ENCODE measurements at places on chromosomes 13 and 19.

GRCh38 chr13:34076943-34077703 lies 259.2 kb downstream of the RFC3 start:
- DNase-seq, result no peak

DNA sequence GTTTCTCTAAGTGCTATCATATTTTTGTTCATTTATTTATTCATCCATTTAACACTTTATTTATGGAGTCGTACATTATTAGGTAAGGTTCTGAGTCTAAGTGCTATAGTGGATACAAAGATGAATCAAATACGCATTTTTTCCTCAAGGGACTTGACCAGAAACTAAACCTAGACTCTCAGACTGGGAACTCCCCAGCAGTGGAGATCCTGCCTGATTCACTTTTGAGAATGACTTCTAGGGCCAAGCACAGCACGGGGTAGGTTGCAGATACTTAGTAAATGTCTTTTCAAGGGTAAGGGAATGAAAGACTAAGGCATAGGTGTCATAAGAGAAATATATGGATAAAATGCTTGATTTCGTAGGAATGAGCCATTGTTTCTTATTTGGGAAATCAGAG lies 7.2 kb downstream of the DNAJC15 start:
- no peak for DNase-seq

- DNase-seq, result no peak
Observed at GRCh38 chr13:63110466-63110865, 1694.8 kb upstream of the PCDH20 start.

DNA sequence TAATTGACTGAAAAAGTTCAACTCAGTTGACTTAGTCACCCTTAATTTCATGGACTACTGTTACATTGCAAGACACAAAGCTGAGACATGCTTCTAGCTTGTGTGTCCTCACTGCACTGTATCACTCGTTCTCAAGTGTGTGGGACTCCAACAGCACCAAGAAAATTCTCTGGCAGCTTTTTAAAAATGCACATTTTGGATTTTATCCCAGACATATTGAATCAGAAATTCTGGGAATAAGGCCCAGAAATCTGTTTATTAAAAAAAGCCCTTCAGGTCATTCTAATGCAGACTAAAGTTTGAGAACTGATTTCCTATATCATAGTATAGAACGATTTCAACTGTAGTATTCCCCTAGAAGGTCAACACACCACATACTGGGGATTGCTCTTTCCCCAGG lies 1485.3 kb downstream of the PCDH9 start:
- no peak for DNase-seq

DNA sequence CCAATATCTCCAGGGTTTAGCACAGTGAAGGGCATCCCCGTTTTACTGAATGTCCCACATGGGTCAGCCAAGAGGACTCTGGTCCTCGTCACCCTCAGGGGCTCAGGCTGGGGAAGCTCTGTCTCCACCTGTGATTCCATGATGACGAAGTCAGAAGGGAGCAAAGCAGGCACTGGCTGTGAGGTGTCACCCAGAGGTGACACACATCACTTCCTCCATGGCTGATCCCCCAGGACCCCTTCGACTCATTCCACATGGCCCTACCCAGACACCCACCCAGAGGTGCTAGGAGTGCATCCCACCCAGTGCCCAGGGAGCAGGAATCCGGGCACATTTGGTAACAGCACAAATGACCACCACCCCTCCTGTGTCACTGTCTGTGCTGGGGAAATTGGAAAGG lies 145.2 kb upstream of the VSTM2B start:
- no peak for DNase-seq

DNA sequence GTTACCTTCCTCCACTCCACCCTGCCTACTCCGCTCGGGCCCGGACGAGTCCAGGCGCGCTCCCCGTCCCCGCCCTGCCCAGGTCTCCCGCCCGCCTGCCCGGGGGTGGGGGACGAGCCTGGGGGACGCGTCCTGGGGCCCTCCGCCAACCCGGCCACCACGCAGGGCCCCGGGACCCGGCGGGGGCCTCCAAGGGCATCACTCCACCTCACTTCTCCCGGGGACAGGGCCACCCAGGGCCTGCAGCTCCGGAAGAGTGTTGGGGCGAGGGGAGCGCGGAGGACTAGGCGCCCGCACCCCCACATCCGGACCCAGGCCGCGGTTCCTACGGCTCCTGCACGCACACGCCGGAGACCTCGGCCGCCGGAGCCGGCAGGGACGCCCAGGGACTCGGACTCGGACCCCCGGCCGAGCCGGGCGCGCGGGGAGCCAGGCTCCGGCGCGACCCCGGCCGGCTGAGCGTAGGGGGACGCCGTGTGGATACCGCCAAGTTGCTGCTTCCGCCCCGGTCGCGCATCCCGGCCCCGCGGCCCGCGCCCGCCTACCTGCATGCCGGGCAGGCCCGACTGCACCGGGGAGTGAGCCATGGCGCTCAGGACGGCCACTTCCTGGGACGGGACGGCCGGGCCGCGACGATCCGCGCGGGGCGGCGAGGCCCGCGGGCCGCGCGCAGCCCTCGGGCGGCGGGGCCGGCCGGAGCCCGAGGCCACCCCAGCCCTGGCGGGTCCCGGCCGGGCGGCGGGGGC lies 534 bp downstream of the STK24 start:
- no peak for DNase-seq

DNA sequence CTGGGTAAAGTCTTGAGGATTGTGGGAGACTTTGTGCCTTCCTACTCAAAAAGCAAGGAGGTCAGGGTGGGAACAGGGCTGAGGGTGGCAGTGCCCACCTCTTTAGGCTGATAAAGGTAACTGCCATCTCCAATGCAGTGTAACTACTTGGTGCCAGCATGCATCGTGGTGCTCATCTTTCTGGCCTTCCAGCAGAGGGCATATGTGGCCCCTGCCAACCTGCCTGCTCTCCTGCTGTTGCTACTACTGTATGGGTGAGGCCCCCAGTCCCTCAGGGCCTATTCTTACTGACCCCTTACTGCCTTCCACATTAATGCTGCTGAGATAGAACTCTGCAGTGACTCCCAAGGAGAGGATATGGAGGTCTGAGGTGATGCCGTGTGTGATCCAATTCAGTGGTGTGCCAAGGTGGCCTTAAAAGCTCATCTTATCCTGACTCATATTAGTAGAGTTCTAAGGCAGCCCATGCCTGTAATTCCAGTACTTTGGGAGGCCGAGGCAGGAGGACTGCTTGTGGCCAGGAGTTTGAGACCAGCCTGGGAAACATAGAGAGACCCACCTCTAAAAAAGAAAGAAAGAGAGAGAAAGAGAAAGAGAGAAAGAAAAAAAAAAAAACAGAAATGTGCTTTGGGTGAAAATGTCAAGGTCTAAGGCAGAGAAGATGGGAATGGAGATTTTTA lies 9.7 kb upstream of the ARHGAP45 start:
- no peak for DNase-seq

DNA sequence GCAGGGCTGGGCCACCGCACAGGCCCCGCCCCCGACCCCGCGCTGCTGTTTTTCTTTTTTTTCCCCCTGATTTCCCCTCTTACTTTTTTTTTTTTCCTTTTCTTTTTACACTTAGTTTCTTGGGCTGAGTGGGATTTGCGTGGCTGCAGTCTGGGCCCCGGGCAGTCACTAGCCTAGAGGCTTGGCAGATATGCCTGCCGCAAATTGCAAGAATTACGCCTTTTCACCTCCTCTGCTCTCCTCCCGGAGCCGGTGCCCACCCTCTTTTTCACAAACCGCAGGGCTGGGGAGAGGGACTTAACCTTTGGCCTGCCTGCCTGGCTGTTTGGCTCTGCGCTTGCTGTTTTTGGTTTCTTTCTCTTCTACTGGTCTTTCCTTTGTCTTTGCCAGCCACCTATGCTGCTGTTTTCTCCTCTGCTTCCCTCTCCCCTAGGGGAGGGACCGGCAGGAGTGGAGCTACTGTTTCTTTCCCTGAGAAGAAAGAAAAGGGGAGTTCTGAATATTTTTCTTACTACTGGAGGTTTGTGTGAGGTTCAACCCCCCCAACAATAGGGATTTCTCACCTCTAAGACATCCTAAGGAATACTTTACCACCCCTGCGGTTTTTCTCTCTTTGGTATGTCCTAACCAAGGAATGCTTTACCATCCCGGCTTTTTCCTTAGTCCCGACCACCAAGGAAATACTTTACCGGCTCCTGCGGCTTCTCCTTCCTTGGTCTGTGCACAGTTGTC lies 11.0 kb downstream of the ZNF552 start:
- no peak for DNase-seq

GRCh38 chr19:41886761-41887710 lies 4.1 kb downstream of the ARHGEF1 start:
- no peak for DNase-seq

DNA sequence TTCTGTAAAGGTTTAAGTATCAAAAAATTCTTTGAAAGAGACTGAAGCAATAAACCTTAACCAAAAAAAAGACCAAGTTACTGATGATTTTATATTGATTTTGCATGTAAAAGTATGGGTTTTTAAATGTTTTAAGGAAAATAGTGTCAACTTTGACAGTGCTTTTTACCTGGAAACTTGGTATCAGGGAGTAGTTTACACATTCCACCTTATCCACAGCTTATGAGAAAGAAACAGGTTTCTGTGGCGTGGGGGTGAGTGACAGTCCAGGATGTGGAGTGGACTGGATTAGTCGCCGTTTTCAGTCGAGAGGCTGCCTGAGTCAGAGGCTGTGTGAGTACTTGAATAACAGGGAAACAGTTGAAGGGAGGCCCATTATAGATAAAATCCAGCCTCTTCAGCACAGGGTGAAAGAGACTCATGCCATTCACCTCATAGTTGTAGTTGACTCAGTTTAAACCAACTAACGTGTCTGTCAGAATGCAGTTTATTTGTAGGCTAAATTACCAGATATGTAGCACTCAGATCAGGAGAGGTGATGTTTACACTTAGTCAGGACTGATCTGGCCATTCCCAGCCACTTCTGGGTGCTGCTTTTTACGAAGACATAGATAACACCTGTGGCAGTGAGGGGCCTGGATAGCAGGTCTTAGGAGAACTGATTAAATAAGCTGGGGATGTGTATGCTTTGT lies 595 bp upstream of the GPR183 start:
- DNase-seq, result no peak

DNA sequence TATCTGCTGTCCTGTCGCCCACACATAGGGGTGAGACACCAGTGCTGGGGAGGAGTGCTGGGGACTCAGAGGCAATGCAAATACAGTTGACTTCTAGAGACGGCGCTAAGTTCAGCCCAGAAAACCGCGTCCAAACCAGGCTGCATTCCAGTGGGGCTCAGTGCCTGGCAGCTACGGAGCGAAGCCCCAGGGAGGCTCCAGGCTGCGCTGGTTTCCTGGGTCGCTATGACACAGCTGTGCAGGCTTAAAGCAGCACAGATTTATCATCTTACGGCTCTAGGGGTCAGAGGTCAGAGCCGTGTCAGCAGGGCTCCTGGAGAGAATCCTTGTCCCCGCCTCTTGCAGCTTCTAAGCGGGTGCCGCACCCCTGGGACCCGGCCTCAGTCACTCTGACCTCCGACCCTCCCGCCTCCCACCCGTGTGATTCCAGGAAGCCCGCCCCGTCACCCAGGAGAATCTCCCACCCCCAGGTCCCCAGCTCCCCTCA lies 61.6 kb downstream of the ANKRD10 start:
- DNase-seq, result no peak

- no peak for DNase-seq
Observed at GRCh38 chr13:77415253-77416071, 88.6 kb upstream of the MYCBP2 start.

GRCh38 chr13:30659980-30660379 lies 42.3 kb downstream of the USPL1 start:
- DNase-seq, result no peak

DNA sequence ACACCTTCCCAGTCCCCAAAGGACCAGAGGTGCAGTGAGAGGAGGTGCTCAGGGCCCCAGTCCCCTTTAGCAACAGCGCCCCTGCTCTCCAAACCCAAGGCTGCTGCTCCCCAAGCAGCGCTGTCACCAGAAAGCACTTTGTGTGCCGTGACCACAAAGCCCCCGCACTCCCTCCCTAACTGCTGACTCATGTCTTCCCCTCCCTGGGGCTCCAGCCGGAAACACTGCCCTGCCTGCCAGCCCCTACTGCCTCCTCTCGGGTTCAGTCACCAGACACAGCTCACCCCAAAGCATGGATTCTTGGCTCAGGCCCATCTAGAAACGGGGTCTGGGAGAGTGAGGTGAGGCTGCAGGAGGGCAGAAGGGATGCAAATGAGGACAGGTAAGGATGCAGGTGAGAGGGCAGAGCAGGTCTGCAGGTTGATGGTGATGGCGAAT lies 4.9 kb upstream of the TNFSF14 start:
- DNase-seq, result peak; percentile 92

DNA sequence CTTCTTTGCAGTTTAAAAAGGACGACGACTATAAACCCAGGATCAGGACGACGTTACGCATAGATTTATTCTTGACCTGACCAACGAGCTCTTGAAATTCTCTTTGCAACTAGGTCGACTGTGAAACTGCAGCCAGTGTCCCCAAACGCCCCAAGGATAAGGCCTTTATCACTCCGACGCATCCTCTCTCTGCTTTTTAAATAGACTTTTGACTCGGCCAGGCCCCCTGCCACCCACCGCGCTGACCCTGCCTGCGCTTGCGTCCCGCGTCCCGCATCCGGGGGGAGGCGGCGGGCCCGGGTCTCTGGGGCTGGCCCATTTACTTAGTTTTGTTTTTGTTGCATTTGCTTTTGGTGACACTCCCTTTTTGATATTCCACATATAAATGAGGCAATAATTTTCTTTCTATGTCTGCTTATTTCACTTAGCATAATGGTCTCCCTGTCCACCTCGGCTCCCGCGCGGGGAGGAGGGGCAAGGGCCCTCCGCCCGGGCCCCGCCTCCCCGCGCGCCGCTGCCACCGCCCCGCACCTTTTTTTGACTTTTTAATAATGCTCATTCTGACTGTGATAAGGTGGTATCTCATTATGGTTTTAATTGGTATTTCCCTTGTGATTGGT lies 17.4 kb downstream of the RB1 start:
- DNase-seq, result no peak
